Type B pancreatic cell (in vitro differentiated cells): ENCODE measurements at places on chromosomes 3 and 15.

- DNase-seq, result no peak
Observed at GRCh38 chr3:138724443-138724842, 110.3 kb downstream of the PIK3CB start.

- DNase-seq, result no peak
Observed at GRCh38 chr3:118472586-118472985, 562.1 kb downstream of the IGSF11 start.

DNA sequence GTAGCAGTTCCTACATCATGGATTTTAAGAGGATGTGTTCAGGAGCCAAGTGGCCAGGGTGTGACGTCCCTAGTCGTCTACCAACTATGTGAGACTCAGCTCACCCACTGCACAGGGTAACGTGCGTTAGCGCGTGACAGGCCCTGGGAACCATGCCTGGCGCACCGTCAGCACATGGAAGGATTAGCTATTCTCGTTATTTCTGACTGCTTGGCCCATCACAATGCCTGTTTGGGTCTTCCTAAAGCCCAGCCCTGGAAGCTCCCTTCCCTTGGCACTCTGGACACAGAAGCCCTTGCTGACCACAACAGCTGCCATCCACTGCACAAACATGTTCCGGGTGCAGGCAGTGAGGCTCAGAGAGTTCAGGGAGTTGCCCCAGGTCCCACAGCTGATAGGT is 91.0 kb upstream of the RPL32 start:
- DNase-seq, result no peak

- no peak for DNase-seq
Observed at GRCh38 chr3:32148351-32148750, 41.9 kb downstream of the GPD1L start.

- no peak for DNase-seq
Observed at GRCh38 chr15:60086681-60087429, 82.7 kb downstream of the FOXB1 start.
